GM13977 (cell line): ENCODE measurements at places on chromosomes 12 and 14.
A peak's percentile ranks its signal among the peaks of the same experiment; 100 is the strongest.

GRCh38 chr12:117037289-117038022 lies 61.8 kb downstream of the TESC start:
- no peak for DNase-seq

GRCh38 chr14:105168979-105169507 lies 467 bp upstream of the JAG2 start:
- no peak for DNase-seq

DNA sequence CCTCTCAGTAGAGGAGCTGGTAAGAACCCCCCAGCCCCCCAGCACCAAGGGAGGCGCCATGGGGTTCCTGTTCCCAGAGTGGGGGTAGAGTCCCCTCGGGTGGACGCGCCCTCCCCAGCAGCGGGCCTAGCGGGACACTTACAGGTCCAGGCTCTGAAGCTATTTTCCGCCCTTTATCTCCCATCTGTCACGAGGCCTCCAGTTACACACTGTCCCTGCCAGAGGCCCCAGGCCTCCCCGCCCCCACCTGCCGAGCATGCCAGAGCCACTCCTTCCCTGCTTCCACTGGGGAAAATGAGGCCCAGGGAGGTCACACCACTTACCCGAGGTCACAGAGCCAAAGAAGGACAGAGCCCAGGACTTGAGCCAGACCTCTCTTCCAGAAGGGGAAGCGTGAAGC lies 3.1 kb downstream of the C14orf180 start:
- no peak for DNase-seq

DNA sequence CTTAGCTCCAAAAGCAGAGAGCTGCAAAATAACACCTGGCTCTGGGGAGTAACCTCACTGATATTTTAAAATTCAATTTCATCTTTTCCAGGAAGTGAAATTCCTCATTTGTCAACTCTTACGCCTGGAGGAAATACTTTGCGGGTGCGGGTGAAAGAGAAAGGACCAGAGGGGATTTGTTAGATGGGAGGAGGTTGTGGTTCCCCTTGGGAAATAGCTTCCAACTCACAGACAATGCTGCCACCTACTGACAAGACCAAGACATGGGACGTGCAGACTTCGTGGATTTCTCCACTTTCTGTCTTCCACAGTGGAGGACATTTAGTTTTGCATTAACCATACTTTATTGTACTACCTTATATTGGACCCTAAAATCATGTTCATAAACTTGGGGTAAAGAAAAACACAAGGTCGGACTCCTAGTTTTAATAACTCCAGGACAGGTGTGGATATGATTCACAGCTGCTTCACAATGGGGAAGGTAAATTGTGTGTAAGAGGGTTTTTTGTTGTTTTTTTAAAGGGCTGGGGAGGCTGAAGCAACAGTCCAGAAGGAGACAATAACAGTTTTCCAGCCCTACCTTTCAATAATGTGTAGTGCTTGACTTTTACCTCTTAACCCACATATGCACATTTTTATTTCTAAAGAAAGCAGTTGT lies 10.8 kb downstream of the FBXL14 start:
- DNase-seq, result peak; percentile 71

GRCh38 chr12:122788387-122788786 lies 14.0 kb downstream of the CCDC62 start:
- DNase-seq, result no peak
